ENCODE measurements at places on chromosomes 6 and 20.

- no peak for DNase-seq
These were observed 15.2 kb upstream of the AMD1 start for GRCh38 chr6:110859335-110859792.

GRCh38 chr6:39021041-39021440 lies 27.5 kb upstream of the GLP1R start:
- DNase-seq = no peak

GRCh38 chr20:60584221-60584620 lies 626.0 kb downstream of the CDH26 start:
- no peak for DNase-seq

- no peak for DNase-seq
These were observed 79.4 kb upstream of the SLC4A11 start for GRCh38 chr20:3318226-3318884.

Data from retinal pigment epithelial cell (primary cell).